Skeletal muscle cell (primary cell): ENCODE measurements at places on chromosomes 7 and 10.

DNA sequence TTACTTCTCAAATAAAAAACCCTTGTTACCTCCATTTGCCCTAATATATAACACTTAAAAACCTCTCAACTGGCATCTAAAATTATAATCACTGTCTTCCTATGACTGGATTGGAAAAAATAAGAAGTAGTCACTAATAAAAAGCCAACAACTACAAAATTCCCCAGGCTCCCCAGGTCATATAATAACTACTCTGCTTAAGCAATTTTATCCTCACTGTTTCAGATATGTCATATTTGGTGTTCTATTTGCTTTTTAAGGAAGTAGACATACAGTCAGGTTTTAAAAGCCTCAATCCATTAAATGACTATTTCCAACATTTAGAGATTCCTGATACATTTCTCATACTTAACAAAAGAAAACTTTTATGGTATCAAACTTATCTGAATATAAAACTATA, 2.4 kb downstream of the H2AZ2 start:
- no peak for DNase-seq

- no peak for DNase-seq
Observed at GRCh38 chr10:32125023-32125422, 68.8 kb upstream of the KIF5B start.

- no peak for DNase-seq
Observed at GRCh38 chr10:126598009-126598408, 72.5 kb downstream of the C10orf90 start.

DNA sequence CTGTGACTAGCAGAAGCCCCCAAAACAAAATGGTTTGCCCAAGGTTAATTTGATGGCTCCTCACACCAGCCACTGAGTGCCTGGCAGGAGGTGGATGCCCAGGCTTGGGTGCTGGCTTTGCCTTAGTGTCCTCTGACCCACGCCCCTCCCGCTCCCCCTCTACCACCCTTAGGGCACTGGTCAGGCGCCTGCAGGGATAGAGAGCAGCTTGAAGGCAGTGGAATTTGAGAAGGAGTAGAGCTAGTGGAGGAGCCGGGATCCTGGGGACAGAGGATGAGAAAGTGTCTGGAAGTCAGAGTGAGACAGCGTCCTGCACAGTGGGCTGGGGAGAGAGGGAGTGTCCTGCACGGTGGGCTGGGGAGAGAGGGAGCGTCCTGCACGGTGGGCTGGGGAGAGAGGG, 139.4 kb downstream of the DNAJB6 start:
- no peak for DNase-seq

DNA sequence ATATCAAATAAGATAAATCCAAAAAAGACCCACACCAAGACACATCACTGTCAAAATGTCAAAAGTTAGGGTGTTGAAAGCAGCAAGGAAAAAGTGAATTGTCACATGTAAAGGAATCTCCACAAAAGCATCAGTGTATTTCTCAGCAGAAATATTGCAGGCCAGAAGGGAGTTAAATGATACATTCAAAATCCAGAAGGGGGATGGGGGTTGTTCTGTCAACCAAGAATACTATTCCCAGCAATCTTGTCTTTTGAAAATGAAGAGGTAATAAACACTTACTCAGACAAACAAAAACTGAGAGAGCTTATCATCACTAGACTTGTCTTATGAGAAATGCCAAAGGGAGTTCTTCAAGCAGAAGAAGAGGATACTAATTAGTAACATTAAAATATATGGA, 191.1 kb upstream of the NOBOX start:
- no peak for DNase-seq

- DNase-seq = no peak
Observed at GRCh38 chr10:31017534-31018355, 13.9 kb downstream of the ZNF438 start.

GRCh38 chr10:17512341-17513001, 58.1 kb upstream of the ST8SIA6 start:
- DNase-seq = peak; percentile 94

DNA sequence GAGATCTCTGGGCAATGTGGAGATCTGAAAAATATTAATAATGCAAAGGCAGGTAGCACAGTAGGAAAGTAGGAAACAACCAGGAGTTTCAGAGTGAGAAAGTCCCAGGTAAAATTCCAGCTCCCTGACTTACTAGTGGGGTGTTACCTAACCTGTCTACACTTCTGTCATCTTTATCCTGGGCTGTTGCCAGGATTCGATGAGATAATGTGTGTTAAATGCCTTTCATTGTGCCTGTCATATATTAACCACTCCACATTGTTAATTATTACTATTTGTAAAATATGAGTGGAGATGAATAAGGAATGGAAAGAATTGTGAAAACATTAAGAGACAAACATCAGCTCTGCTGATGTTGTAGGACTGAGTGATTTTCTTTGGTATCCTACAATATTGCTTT, 50.0 kb upstream of the FRMD4A start:
- DNase-seq = no peak

- DNase-seq = peak; percentile 16
Observed at GRCh38 chr7:36487756-36488336, 98.2 kb downstream of the ANLN start.

- DNase-seq = no peak
Observed at GRCh38 chr10:116741391-116742351, 695 bp downstream of the HSPA12A start.

GRCh38 chr10:127715782-127716378, 21.1 kb upstream of the FOXI2 start:
- no peak for DNase-seq

GRCh38 chr7:111238886-111239285, 148.0 kb downstream of the LRRN3 start:
- DNase-seq = no peak

- no peak for DNase-seq
Observed at GRCh38 chr10:485776-486175, 203.7 kb downstream of the DIP2C start.

DNA sequence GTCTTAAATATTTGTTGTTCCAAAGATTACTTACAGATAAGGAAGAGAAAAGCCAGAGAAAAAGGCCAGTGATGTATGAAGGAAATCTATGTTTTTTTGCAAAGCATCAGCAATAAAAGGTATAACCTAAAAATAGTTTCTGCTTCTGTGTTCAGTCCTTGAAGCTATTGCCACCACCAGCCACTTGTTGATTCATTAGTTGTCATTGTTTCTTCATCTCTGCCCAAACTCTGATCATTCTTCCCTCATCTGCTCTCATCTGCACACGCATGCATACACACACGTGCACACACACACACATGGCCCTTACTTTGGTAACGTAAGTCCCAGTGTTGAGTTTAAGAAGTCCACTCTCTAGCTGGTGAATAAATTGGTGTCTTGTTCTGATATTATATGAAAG, 540.7 kb downstream of the GATA3 start:
- DNase-seq = no peak

- no peak for DNase-seq
Observed at GRCh38 chr7:47354831-47355541, 226.9 kb downstream of the TNS3 start.

DNA sequence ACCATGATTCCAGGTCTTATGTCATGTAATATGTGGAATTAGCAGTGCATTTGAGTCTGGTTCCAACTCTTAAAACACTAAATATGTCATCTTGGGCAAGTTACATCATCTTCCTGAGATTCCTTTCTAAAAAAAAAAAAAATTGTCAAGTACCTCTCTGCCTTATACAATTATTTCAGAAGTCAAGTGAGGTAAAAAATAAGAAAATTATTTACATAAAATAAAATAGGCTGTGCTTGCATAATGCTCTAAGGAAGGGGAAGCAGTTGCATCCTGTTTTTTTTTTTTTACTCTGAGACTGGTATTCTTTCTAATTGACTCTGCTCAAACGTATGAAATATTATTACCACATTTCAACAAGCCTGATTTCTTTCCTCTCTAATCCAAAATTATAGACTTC, 55.1 kb upstream of the SEMA3A start:
- no peak for DNase-seq

DNA sequence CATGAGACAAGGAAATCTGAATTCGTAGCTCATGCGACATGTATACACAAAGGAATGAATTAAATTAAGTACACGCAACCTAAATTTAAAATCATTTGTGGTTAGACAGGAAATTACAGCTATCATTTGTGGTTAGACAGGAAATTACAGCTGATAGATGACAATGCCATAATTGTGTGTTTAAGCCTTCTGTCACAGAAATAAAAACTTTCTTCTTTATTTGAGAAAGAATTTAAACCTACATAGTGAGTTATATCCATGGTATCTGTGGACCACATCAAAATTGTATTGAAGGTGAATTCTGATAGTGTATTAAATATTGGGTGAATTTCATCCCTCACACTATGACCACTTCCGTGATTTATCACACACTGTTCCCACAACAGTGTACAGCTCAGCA, 362.9 kb downstream of the MAGI2 start:
- no peak for DNase-seq

- no peak for DNase-seq
Observed at GRCh38 chr10:105243381-105243780, 602.3 kb downstream of the SORCS3 start.

GRCh38 chr10:31602541-31603234, 283.7 kb downstream of the ZEB1 start:
- DNase-seq = peak; percentile 43

DNA sequence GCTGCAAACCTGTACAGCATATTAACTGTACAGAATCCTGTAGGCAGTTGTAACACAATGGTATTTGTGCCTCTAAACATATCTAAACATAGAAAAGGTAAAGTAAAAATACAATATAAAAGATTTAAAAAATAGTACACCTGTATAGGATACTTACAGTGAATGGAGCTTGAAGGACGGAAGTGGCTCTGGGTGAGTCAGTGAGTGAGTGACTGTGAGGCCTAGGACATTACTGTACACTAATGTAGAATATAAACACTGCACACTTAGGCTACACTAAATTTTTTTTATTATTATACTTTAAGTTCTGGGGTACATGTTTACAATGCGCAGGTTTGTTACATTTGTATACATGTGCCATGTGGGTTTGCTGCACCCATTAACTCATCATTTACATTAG, 97.3 kb upstream of the STK17A start:
- no peak for DNase-seq

- no peak for DNase-seq
Observed at GRCh38 chr10:69891057-69891617, 89.4 kb downstream of the COL13A1 start.

DNA sequence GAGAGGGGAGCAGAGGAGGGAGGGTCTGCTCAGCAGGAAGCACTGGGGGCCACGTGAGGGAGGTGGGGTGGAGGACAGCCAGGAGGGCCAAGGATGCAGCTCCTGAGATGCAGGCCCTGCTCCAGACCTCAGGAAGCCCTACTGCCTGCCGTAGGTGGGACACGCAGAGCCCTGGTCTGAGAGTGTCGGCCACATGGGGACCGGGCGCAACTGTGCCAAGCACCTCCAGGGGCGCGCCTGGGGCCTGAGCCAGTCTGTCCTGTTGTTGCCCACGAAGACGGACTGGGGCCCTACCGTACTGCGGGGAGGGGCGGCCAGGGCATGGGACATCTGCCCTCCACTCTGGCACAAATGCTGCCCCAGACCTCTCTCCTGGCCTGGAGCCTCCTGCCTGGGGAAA, 31.6 kb downstream of the YKT6 start:
- DNase-seq = no peak

DNA sequence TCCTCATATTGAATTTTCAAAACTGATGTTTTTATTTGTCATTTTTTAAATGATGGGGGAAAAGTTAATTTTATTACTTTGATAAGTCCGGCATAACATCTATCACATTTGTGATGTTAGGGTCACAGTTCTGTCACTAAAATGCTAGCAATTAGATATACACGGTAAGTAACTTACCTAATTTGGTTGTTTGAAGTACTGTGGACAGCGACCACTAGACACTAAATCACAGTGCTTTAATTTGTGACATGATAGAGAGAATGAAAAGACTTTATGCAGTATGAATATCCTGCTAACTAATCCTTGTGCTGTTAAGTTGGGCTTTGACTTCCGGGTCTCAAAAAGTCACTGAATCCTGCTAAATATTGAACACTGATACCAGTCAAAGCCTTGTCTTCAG, 857.3 kb upstream of the KCND2 start:
- no peak for DNase-seq

DNA sequence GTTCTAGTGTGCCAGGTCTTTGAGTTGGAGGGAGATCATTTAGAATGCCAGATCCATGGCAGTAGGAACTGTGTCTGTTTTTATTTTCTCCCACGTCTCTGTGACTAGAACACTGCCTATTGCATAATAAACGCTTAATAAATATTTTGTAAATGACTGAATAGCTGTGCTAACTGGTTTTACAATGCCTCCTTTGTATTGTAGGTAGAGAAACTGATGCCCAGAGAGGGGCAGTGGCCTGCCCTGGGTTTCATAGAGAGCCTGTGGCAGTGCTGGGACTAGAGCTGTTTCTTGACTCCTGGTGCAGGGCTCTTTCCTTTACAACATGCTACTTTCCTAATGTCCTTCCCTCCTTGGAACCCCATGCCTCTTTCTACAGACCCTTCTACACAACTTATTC, 2.5 kb downstream of the TAS2R5 start:
- DNase-seq = no peak

DNA sequence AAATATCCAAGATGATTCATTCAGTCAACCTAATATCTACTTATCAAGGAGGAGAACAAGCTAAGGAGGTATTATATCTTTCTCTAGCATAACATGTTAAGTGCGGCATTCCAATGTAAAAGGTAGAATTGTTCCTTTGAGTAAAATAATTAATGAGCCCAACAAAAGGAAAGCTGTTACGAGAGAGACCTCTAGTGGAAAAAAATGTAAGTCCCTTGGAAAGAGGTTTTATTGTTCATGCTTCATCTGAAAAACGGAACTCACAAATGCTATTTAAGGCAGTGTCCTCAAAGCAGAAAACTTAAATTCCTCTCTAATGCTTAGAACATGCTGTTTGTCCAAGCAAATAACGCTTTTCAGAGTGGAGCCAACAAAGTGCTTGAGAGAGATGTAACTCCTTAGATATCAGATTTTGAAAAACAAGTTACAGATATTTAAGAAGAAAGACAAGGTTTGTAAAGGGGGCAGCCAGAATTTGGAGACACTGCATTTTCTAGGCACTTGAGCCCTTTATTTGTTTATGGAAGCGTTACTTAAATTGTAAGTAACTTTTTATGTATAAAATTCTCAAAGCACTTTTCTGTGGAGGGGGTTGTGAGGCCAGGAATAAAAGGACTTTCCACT, 119.9 kb downstream of the TFEC start:
- DNase-seq = no peak

- no peak for DNase-seq
Observed at GRCh38 chr10:89929282-89930026, 228.1 kb downstream of the KIF20B start.

- no peak for DNase-seq
Observed at GRCh38 chr7:77197141-77197540, 2.5 kb downstream of the FGL2 start.

- DNase-seq = no peak
Observed at GRCh38 chr10:17001297-17001744, 128.3 kb downstream of the CUBN start.

GRCh38 chr10:54402576-54402975, 398.5 kb downstream of the PCDH15 start:
- DNase-seq = no peak

DNA sequence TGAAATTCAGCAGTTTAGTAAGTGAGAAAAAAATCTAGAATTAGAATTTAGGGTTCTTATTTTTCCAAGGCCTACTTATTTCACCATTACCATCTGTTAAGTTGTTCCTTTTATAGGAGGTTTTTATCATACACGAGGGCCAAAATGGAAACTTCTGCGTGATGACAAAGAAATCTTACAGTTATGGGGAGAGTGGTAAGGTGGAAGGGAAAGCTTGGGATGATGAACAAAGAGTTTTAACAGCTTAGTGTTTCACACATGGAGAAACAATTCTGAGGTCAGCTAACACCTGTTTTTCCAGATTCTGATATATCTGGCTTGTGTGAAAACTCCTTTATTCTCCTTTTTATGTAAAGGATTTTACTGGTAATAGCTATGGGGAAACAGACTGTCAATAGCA, 49.8 kb upstream of the SEMA3C start:
- no peak for DNase-seq
